ENCODE measurements at places on chromosomes 1 and 21.

DNA sequence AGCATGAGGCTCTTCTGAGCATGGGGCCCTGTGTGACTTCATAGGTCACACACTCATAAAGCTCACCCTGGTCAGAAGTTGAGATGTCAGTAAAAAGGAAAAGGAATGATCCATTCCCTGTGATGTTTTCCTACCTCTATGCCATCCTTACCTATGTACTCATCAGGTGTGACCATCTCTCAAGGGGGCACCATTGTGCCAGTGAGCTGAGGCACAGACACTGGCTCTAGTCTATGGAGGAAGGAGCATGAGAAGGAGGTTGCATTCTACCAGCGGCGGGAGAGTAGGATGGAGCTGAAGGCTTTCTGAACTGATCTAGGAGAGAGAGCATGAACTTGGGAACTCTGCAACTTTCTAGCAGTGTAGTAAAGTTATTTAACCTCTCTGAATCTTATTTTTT, 65.8 kb upstream of the RGL1 start:
- DNase-seq: no peak

GRCh38 chr1:53375440-53375839, 47.6 kb upstream of the LRP8 start:
- DNase-seq: no peak

DNA sequence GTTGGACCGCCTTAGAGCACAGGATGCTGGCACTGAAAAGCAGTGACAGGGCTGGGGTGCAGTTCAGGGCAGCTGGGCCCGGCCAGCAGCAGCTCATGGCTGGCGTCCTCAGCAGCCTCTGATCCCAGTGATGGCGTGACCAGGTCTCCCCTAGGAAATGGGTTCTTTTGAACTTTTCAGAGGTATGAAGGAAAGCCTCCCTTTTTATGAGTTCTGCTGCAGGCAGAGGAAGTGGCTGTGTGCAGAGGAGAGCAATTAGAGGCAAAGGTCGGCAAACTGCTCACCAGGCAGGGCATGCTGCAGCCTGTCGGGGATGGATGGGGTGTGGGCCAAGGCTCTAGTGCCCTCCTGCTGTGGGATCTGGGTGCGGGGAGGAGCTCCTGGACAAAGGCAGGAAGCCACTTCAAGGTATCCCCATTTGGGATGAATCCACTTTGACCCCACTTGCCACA, 45.6 kb upstream of the RAB4A start:
- DNase-seq: no peak

- no peak for DNase-seq
Observed at GRCh38 chr1:244336232-244336899, 115.3 kb downstream of the ADSS2 start.

DNA sequence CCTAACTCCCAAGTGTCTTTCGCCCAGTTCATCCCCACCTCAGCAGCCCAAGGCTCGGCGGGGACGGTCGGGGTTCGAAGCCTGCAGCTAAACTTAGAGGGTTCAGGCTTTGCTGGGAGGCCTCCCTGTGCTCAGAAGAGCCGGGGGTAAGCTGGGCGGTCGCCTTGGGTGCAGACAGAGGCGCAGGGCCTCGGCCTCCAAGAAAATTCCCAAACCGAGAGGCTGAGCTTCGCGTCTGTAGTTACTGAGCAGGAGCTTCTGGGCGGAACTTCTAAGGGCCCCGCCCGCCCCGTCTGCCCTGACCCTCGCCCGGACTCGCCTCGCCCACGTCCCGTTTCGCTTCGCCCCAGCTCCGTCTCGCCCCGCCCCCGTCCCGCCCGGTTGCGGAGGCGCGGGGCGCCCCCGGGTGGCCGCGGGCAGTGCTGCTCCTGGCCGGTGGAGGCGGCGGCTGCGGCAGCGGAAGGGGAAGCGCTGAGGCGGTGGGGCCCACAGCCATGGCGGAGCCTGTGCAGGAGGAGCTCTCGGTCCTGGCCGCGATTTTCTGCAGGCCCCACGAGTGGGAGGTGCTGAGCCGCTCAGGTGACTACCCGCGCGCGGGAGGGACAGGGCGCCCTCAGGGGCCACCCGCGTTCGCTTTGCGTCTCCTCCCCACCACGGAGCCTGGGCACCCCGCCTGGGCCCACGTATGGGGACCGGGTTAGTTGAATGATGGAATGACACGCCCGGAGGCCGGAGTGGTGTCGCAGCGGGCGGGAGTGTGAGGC, at the start of gene RWDD3:
Gene RWDD3 (plus strand): TSS at position 474 of the 764 bp plus-strand sequence. CDS start 21 bp downstream, at position 495.
- peak; percentile 92 for DNase-seq
